NCI-H774 (cell line): ENCODE measurements at places on chromosomes 4 and X.
A peak's percentile ranks its signal among the peaks of the same experiment; 100 is the strongest.

GRCh38 chr4:184833046-184833838 is 7.5 kb upstream of the ACSL1 start:
- DNase-seq: no peak

- DNase-seq: no peak
Measured at GRCh38 chrX:100643956-100644860, at the start of gene SRPX2. Gene SRPX2 (plus strand): TSS chrX:100644199. CDS start chrX:100646323, 2,124 bp downstream.

DNA sequence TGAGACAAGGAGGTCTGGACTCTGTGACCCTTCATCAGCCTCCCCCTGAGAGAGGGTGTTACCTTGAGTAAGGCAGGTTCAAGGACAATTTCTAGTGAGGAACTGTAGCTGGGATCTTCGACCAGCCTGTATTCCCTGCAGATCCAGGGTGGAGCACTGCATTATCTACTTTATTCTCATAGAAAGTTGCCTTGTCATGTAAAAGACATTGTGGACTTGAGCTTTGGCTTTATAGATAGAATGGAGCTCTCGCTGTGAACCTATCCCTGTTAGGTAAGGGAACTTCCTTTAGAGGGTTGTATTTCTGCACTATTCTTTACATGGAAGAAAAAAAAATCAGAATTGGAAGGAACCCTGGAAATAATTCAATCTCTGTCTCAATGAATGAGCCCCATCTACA is 91.4 kb downstream of the MAOA start:
- no peak for DNase-seq

GRCh38 chr4:38866973-38867477 is 581 bp upstream of the FAM114A1 start:
- no peak for DNase-seq

DNA sequence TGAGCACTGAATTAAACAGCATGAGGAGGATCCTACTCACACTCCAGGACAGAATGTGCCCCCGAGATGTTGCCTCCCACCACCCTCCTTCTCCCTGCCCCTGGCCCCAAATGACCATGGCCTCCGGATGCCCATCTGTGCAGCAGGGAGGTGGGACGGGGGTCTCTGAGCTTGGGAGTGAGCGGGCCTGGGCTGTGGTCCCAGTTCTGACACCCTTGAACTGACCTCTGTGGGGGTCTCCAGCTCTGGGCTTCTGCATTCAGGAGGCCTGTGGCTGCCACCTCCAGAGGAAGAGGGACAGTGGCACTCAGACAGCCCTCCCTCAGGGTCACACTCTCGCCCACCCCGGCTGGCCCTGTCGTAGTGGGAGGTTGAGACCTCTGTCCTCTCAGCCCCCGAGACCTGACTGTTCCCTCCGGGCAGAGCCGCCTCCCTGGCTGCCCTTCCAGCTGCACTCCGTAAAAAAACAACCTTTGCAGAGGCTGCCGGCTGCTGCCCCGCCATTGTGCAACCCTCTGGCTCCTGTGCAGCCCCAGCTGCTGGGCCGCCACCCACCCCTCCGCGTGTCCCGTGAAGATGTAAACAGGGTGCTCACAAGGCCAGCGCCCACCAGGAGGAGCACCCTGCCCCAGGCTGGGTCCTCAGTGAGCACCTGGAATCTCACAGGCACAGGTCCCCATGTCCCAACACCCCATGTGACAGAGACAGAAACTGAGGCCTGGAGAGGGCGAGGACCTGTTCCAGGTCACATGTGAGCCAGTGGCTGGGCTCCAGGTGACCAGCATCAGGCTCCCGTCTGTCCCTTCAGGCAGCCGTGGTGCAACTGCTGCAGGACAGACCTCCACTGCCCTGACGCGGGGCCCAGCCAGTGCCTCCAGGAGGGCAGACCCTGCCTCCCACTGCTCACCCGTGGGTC is 39.6 kb downstream of the HTRA3 start:
- DNase-seq: no peak

GRCh38 chrX:130637591-130637990 is 235.8 kb downstream of the RBMX2 start:
- no peak for DNase-seq

DNA sequence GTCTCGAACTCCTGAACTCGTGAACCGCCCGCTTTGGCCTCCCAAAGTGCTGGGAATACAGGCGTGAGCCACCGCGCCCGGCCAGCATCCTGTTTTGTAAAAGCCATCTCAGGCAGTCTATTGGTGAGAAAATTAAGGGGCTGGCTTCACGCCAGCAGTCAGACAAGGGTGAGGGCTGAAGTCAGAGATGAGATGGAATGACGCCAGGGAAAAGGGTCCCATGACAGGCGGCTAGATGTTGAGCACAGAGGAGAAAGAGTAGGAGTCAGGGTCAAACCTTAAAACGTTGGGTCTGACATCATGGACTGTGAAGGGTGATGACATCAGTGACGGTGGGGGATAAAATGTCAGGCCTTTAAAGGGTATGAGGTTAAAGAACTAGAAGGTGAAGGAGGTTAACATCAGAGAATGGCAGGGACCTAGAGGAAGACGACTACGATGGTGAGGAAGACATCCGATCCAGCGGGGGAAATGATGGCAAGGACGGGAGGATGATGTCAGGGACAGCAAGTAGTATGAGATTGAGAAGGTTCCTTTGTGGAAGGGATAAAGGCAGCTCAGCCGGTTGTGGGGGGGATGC is 504 bp upstream of the RBM3 start:
- no peak for DNase-seq

GRCh38 chrX:101655534-101655933 is 4.1 kb downstream of the ARMCX2 start:
- DNase-seq: no peak

DNA sequence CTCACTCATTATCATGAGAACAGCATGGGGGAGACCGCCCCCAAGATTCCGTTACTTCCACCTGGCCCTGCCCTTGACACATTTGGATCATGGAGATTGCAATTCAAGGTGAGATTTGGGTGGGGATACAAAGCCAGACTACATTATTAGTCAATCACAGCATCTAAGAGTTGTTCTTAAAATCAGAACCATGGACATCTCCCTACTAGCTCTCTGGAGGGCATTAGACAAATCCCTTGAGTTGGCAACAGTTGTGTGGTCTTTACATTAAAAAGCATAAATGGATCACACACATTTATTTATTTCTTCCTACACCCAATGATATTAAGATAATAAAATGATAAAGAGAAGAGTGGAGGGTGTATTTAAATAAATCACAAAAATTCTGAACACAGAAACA is 262.8 kb upstream of the VCX start:
- no peak for DNase-seq

DNA sequence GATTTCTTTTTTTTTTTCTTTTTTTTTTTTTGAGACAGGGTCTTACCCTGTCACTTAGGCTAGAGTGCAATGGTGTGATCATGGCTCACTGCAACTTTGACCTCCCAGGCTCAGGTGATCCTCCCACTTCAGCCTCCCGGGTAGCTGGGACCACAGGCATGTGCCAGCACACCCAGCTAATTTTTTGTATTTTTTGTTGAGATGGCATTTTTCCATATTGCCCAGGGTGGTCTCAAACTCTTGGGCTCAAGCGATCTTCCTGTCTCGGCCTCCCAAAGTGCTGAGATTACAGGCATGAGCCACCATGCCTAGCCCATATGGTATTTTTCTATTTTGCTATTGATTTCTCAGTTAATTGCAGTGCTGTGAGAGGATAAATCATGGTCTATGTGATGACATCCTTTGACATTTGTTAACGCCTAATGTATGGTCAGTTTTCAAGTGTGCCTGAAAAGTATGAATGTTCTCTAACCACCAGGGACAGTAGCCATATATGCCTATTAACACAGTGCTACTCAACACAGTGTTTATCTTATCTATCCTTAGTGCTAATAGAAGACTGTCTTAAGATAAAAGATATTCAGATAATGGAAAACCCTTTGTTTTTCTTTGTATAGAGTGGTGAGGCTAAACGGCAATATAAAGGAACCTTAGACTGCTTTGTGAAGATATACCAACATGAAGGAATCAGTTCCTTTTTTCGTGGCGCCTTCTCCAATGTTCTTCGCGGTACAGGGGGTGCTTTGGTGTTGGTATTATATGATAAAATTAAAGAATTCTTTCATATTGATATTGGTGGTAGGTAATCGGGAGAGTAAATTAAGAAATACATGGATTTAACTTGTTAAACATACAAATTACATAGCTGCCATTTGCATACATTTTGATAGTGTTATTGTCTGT is 9.1 kb upstream of the HSPA4L start:
- no peak for DNase-seq

GRCh38 chrX:28108186-28108945 is 127.1 kb upstream of the DCAF8L1 start:
- no peak for DNase-seq

- peak; percentile 26 for DNase-seq
Measured at GRCh38 chr4:59818656-59819055, 1381.5 kb upstream of the ADGRL3 start.

DNA sequence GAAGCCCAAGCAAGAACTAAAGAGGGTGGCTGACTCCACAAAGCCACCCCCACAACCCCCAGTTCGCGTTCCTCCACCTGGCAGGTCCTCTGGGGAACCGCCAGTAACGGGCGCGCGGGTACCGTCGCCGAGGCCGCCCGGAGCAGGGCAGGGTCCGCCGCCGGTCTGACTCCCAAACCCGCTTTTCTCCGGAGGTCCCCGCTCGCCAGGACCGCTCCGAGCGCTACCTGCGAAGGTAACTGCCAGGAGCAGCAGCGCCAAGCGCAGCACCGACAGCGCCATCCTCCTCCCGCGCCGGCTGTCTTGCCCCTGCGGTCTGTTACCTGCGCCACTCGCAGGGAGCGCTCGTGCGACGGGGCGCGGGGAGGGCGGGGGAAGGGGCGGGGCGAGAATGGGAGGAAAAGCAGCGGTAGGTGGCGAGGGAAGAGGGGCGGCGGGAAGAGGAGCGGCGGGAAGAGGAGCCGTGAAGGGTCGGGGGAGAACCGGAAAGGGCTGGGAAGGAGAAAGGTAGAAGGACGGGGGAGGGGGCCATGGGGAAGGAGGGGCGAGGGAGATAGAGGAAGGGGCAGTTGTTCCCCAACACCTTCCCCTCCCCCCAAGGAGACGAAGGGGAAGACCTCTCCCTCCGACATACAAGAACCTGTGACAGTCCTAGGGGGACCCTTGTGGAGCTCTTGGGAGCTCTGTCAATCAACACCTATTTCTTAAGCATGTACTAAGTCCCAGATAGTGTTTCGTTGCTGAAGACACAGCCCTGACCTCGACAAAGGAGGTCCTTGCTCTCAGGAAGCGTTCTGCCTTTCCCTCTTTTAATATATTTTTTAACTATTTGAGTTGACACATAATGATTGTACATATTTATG is at the start of gene SPINK2:
TSS of gene SPINK2 (minus strand) at position 321 of the 863 bp plus-strand sequence. CDS start at position 282, 39 bp downstream.
- peak; percentile 39 for DNase-seq

DNA sequence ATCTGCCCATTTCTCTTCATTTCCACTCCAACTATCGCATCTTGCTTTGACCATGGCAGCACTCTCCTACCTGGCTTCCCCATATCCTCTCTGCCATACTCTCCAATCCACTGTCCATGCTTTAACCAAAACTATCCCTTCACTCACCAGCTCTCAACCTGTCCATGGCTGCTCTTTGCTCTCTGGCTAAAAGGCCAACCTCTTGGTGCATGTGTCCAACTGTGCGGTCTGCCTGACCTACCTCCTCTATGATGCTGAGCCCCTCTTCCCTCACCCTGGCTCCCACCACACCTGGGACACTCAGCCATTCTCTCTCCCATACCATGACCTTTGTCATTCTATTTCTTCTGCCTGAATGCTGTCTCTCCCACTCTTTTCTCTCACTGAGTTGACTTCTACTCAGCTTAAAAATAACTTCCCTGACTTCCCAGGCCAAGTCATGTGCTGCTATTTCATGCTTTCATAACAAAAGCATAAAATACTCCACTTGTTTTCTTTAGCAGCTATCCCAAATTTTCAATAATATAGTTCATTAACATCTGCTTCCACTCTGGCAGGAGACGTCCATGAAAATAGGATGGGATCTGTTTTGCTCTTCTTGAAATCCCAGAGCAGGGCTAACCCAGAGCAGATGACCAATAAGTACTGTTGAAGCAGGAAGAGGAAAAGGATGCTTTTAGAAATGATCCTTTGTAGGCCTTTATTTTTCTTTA is 29.8 kb upstream of the KLF3 start:
- no peak for DNase-seq

DNA sequence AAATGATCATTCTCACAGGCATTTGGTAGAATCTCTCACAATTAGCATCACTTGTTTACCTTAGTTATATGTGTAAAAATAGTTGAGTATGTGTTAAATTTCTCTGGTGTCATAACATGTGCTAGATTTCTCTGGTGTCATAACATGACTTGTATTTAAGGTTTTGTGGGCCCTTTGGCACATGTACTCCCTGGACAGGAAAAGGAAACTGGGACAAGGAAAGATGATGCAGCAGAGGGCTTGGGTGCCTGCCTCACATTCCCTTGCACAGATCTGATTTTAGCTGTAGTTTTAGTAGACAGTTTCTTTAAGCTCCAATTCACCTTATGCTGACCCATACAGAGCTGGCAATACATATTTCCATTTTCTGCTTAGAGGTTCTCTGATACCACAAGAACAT is 726.0 kb downstream of the C4orf33 start:
- DNase-seq: no peak

DNA sequence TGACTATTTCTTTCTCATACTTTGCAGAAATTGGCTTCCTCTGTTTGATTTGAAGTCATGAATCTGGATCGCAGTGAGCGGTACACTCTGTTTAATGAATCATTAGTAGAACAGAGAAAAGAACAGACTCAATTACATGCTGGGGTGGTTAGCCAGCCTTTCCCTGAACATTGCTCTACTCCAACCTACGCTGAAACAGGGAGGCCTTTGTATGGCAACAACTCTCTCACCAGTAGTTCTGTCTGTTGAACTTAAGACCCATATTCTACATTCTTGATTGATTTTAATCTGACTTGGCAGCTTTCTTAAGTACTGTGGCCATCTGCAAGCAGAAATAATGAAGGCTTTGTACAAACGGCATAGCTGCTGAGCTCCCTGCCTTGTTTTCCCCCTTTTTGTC is 19.0 kb upstream of the AP1S2 start:
- no peak for DNase-seq

GRCh38 chr4:172838111-172838510 is 330.5 kb upstream of the GALNT7 start:
- no peak for DNase-seq

GRCh38 chrX:112094729-112095128 is 12.2 kb upstream of the TRPC5 start:
- DNase-seq: no peak

DNA sequence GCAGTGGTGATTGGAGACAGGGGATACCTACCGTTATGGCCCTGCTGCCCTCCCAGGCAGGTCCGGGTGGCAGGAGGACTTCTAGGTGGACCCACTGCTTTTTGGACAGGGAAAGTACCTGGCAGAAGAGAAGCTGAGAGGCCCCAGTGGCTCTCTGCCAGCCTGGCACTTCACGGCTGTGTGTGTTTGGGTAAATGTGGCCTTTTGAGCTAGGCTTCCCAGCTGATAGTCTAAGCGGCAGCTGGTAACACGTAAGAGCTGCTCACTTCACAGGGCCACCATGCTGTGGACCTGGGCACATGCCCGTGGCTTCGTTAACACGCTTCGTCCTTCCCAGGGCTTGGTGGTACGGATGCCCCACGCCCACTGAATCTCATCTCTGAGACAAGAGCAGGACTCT is 92.0 kb upstream of the CLCN4 start:
- no peak for DNase-seq

GRCh38 chrX:9888953-9889470 is 78.1 kb upstream of the CLDN34 start:
- no peak for DNase-seq

GRCh38 chr4:81257816-81258215 is 42.8 kb upstream of the PRKG2 start:
- DNase-seq: no peak

GRCh38 chr4:79673898-79674297 is 265.9 kb upstream of the GK2 start:
- no peak for DNase-seq
